ENCODE measurements at places on chromosomes 5 and 9. TPM values are rescaled to one million over a fixed set of nuclear protein-coding genes. Genes with fewer than 3 reads are reported as not detected.

Gene SOHLH1
- 0.05 TPM for total RNA-seq

Gene CDKN2A
- not detected for total RNA-seq

Gene POU5F2
- total RNA-seq, result 0.02 TPM

Gene PCDHGA4
- 0.13 TPM for total RNA-seq

Measured in A549 treated with AZD2906 at 1 μM for 4 hours (cell line).